ENCODE measurements at places on chromosomes 4 and X.

- no peak for DNase-seq
These were observed 8.9 kb upstream of the PCDH18 start for GRCh38 chr4:137541181-137541580.

GRCh38 chr4:56671860-56672259, 9.2 kb downstream of the HOPX start:
- no peak for DNase-seq

DNA sequence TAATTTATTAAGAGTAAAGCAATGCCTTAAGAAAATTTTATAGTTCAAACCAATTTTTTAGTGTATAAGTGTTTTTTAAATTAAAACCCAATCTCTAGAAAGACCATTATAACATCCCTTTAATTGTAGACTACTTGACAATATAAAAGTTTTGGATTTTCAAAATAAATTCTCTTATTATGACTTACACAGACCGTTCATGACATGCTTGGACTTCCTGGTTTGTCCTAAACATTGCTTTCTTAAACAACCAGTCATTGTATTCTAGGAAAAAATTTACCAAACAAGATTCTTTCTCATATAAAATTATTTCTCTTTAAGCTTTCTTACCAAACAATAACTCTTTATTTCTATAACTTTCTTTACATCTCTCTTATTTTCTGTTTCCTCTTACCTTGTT, 49.0 kb upstream of the CXorf51A start:
- DNase-seq = no peak

DNA sequence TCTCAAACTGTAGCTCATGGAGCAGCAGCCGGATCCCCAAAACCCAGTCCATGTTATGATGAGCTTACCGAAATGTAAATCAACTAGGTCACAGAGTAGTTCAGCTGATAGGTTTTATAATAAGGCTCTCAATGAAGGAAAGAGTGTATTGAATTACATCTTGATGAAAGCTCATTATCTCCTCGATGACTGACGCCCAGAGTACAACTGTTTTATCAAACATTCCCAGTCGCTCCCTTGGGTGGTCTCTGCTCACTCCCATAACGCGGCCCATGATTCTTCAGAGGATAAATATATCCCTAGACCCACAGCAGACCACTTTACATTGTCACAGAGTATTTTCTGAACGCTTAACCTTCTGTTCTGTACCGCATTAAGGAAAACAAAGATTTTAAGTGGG, 452.3 kb upstream of the GALNT7 start:
- no peak for DNase-seq

DNA sequence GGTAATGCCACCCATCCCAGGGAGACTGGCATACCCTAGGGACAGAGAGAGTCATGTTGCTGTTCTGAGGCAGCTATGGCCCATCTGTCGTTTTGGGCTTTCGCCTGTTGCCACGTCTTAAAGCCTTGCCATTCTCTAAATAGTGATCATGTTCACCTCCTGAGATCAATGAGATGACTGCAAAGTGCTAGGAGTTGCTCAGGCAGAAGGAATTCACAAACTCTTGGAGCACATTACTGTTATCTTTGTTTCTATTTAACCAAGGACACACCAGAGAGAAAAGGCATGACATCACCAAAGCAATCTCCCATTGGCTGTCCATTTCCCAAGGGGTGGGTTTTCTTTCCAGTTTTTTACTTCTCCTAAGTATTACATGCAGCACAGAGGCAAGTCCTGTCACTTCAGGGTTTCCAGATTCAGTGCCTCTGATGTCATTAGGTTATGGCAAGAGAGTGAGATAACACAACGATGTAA, 37.1 kb upstream of the SETD7 start:
- DNase-seq = no peak

DNA sequence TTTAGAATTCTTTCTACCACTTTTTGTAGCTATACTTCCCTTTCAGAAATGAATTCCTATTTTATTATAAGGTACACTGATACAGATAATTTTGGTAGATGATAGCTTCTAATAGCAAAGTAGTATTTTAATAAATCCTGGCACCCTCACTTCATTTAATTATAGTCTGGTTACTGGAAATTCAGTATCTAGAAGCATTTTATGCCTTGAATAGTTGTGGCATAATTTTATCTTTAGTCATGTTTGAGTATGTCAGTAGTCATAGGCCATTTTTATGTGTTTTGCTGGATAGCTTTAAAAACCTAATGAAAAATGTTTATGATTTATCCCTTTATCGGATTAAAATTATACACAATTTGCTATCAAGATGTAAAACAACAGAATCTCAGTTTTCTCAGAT, 92.3 kb downstream of the DIAPH2 start:
- DNase-seq = no peak

DNA sequence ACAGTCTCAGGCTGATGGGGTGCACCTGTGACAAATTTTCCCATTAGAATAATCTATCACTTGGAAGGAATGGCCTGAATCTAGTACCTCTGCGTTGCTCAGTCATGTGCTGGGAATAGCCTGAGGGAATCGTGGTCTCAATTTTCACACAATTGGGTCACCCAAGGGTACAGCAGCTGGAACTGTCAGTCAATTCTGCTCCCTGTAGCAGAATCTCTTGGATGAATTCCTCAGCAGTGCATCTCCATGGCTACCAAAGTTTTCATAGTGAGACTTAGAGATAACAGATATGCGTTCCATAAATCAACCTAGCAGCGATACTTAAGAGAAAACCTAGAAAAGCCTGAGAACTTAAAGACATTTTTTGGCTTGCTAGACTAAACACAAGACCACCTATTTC, 288.7 kb upstream of the CTSO start:
- no peak for DNase-seq

DNA sequence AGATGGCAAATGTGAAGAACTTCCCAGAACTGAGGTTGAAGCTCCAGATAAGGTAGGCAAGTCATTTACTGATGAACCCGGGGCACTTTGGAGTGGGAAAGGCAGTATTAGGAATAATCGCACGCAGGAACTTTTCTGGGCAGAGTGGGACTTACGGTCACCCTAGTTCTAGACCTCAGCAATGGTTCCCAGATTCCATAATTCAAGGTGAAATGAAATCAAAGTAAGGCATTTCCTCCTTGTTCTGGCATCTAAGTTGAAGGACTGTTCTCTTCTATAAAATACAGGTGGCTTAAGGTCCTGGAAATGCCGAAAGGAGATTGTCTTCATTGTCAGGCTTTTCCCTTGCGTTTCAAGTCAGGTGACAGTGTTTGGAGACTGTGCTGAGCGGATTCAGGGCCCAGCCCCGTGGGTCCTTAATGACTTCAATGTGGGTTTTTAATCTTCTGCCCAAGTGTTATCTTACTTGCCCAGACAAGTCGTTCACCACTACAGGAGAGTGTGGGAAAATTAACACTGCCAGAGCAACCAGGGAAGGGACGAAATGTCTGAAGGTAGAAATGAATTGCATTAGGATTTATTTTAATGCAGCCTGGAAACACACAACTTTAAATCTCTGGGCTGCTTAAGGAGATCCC, 52.1 kb upstream of the STOX2 start:
- no peak for DNase-seq

GRCh38 chr4:113248320-113248719, 198.9 kb downstream of the ANK2 start:
- DNase-seq = no peak

- no peak for DNase-seq
These were observed 54.5 kb downstream of the CAMK2D start for GRCh38 chr4:113707048-113707447.

- DNase-seq = no peak
These were observed 2.4 kb upstream of the SLC9A6 start for GRCh38 chrX:135982860-135983259.

GRCh38 chrX:100995469-100995868, 26.0 kb downstream of the ARL13A start:
- no peak for DNase-seq

DNA sequence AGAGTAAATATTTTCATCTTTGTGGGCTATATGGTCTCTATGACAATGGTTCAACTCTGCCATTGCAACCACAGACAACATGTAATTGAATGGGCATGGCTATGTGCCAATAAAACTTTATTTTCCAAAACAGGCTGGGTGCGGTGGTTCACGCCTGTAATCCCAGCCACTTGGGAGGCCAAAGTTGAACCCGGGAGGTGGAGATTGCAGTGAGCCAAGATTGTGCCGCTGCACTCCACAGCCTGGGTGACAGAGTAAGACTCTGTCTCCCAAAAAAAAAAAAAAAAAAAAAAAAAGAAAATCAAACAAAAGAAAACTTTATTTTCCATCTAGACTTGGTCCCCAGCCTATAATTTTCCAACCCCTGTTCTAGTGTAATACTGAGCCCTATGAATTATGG, 38.4 kb upstream of the LAS1L start:
- no peak for DNase-seq

DNA sequence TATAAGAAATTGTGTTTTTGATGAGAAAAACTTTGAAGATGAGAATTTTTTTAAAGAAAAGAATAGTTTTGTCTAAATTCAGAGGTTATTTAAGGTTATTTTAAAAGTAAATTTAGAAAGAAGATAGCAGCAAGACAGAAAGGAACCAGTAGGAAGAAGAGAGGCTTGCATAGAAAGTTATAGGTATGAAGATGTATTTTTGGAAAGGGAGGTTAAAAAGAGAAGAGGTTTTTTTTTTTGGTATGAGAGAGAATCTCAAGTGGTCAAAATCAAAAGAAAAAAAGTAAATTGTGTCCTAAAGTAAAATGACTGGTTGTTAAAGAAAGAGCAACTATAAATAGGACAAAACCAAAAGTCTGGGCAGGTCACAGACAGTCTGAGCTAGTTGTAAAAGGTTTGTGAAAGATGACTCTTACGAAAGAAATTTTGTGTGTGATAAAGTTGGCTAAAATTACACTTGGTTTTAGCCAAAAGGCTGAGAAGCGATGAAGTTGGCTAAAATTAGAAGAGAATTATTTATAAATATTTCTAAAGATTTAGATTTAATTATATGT, 16.4 kb upstream of the EIF4E start:
- no peak for DNase-seq

DNA sequence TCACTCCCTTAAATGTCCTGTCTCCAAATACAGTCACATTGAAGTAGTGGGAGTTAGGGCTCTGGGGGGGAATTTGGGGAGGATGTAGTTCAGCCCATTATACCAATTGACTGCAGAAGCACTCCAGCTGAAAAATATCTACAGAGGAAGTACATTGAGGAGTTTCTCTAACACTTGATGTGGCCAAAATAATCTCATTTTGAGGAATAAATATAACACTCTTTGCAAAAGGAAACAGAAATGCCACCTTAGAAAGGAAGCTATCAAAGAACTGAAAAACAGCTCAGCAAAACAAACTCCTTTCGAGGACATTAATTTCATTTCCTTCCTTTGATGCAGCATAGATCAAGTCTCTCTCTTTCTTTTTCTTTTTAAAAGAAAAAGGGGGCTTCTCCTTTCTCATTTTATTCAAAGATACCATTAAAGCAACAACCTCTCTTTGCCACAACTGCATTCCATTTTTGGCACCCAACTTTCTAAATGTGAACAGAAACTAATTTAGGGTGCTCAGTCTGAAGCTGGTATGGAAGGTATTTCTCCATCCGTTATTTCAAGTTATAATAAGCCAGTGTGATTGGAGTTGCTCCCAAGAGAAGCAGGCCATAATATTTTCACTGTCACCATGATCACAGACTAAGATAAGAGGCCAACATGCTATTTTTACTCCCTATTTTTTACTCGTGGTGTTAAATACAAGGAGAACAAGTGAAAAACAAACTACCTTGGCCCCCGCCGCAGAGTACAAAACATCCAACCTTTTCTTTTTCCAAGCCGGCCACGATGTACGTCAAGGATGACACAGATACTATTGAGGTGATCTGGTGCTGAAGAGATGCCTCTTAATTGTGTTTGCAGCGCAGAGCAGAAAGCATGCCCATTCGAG, 230.4 kb upstream of the GATB start:
- DNase-seq = peak; percentile 16
